ENCODE measurements at places on chromosomes 12 and 14.
A peak's percentile ranks its signal among the peaks of the same experiment; 100 is the strongest.

DNA sequence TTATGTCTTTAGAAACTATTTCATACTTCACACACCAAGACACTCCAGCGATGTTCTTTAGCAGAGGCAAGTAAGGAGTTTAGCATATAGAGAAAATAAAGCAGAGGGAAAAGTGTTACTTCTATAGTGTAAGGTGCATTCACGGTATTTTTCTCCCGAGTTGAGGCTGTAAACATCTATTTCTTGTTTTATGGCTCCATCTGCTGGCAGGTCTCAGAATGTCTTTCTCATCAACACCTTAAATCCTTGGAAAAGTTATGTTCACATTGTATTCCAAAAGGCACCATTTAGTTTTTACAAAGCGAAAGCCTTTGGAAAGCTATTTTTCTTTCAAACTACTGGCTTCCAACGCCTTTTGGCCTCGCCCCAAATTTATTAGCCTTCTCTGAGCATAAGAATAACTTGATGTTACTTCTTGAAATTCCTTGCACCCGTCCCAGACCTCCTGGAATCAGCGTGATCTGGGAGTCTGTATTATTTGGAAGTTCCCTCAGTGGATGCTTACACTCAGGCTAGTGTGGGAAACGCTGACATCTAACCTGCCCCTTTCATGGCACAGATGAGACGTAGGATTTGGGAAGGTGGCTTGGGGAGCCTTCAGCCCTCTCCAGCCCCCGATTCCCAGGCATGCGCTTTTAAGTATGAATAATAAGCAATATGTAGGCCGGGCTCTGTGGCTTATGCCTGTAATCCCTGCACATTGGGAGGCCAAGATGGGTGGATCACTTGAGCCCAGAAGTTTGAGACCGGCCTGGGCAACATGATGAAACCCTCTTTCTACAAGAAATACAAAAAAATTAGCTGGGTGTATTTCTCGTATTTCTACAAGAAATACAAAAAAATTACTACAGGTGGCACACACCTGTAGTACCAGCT lies 1.9 kb upstream of the PIWIL1 start:
- DNase-seq = peak; percentile 65

- DNase-seq = no peak
Measured at GRCh38 chr14:77790566-77791224, 9.2 kb upstream of the ADCK1 start.

DNA sequence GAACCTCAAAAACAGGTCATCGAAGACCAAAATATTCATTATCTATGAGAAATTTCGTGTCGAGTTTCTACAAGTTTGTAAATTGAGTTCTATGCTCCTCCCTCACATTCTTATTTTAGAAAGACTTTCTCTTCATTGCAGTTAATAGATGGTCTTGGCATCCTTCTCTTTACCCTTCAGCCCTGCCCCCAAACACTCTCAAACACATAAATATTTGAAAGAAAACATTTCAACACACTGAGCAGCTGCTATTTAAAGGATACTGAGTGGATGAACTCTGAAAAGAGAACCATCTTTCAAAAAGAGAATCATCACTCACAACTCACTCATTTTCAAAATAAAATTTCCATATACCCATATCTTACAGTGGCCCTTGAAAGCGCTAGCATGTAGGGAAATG lies 67.1 kb downstream of the NUAK1 start:
- no peak for DNase-seq

DNA sequence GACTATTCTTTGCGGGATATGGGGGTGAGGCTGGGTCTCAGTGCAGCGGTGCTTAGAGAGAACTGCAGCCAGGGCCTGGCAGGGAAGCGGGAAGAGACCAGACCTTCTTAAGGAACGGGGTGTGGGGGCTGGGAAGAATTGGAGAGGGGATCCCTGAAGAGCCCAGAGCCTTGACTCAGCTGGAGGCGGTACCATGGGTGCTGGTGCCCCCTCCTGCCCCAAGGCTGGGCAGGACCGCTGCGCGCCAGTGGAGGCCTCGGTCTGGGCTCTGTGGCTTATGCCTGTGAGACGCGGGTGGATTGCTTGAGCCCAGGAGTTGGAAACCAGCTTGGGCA lies 1.3 kb upstream of the RNU7-1 start:
- no peak for DNase-seq

DNA sequence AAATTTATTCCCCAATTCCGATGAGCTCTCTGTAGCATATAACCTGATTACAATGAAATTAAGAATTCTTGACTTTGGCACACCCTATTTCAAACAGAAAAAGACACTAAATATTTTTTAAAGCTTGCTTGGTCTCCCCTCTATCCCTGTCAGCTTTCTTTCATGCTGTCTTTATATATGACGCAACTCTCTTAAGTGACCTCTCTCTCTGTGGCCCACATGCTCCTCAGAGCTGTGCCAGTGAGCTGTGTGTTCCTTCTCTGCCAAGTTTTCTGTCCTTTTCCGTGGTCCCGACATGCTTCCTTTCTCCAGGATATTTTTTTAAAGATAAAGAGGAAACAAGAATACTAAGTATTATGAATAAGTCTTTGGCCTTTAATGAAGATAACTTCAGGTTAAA lies 484.0 kb downstream of the ETNK1 start:
- no peak for DNase-seq

DNA sequence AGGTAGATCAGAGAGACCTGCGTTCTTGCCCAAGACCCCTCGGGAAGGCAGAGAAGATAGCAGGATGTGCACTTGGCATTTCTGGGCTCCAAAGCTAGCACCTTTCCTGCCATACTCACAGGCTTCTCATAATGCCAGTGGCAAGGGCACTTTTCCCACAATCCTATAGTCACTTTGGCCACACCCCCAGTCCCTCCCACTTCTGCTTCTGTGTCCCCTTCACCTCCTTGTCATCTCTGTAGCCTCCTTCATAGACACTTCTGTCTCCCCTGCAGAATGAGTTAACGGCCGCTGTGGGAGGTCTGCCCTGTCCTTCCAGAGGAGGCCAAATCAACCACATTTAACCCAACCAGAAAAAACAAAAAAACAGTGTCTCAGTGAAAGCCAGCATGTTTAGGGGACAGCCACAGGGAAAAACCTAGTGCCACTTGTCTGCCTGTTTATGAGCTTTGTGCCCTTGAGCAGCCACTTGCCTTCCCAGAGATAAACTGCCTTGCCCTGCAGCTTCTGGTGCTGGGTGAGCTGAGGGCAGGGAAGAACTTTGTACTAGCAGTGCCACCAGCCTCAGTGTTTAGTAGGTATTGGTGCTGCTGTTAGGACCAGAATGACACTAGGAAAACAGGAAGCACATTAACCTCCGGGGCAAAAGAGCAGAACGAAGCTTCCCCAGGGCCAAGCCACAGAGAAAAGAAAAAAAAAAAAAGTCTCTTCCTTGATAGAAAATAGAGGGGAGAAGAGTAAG lies 193.0 kb upstream of the PWP1 start:
- no peak for DNase-seq

DNA sequence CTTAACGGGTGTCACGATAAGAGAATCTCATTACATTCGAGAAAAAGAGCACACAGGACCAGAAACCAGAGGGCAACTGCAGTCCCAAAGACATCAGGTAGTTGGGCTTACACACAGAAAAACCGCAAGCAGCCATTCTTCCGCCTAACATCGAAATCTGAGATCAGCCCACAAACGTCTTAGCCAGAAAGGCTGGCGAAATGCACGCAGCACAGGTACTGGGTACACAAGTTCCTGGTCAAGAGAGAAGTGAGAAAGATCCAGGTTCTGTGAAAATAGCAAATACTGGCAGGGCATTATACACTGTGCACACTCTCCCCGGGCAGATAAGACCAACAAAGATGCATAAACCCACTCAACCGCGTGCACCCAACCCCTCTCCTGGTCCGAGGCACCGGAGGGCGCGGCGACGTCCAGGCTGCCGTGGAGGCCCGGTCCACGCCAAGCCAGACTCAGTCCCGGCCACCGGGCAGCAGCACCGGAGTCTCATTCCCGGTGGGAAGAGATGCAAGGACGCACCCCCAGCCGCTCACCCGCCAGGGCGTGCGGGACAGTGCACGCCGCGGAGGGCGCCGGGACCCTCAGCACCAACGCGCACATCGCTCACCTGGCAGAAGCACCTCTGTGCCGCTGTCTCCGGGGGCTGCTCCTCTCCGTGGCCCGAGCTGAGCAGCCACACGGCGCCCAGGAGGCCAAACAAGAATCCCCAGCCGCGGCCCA lies 437 bp downstream of the ERO1A start:
- peak; percentile 29 for DNase-seq

DNA sequence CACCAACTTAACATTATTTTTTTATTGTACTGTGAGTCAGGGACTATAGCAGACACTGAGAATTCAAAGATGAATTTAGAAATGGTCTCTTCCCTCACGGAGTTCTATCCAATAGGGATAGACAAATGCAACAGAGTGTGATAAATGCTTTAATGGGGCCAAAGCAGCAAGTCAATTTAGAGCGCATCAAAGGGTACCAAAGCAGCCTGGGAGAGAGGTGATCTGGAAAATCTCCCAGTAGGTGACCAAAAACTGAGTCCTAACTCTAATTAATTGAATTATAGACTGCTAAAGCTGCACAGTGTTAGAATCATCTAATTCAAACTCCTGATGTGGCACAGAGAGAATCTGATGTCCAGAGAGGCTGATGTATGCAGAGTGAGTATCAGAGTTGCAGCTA lies 2.6 kb downstream of the LIN7A start:
- no peak for DNase-seq

DNA sequence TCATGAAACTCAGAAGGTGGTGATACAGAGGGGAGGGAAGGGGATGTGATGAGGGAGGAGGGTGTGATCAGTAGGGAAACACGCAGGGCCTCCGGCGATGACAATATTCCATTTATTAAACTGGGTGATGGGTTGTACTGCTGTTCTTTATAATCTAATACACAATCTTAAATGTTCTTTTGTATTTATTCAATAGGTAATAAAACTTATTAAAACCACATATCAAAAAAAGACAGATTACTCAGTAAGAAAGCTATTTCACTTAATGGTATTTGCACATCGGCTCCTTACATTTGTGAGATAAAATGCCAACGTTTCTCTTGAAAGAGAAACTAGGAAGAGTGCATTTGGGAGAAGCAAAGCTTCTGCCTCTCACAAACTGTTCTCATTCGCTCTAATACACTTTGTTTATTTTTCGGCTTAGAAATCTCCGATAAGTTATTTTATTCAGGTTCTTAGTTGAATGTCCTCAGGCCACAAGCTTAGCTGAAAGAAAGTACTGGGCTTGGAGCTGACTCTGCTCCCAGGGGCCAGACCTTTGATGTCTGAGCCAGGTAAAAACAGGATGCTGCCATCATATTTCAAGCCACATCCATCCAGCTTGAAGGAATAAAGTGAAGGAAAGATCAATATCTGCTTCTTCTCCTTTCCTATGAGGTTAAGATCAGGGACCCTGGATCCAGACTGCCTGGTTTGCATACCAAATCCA lies 17.5 kb downstream of the STON2 start:
- no peak for DNase-seq

- no peak for DNase-seq
Measured at GRCh38 chr14:73457924-73458182, 493 bp downstream of the NUMB start.

- DNase-seq = no peak
Measured at GRCh38 chr14:54814076-54814475, 88.5 kb downstream of the GCH1 start.

GRCh38 chr14:101202627-101203404 lies 299.3 kb upstream of the RTL1 start:
- no peak for DNase-seq

DNA sequence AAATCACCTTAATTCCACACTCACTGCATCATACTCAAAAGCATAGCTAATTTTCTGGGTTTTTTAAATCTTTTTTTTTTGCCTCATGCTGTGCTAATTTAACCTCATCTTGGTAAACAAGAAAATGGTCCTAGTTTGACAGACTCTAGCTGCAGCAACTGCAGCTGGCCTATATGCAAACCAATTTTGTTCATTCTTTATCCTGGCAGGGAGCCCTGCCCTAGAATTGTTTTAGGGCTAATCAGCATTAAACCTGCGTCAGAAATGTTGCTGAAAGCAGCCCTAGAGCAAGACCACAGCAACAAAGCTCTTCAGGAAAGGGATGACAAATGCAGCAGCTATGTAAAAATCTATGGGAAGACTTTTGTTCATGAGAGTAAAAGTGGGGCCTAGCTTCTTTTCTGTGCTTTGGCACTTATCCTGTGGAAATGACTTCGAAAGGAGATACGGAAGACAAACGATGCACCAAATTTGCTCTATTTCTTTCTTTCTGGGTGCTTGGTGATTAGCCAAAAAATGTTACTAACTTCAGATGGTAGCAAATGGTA lies 72.2 kb downstream of the DENND5B start:
- DNase-seq = peak; percentile 29

DNA sequence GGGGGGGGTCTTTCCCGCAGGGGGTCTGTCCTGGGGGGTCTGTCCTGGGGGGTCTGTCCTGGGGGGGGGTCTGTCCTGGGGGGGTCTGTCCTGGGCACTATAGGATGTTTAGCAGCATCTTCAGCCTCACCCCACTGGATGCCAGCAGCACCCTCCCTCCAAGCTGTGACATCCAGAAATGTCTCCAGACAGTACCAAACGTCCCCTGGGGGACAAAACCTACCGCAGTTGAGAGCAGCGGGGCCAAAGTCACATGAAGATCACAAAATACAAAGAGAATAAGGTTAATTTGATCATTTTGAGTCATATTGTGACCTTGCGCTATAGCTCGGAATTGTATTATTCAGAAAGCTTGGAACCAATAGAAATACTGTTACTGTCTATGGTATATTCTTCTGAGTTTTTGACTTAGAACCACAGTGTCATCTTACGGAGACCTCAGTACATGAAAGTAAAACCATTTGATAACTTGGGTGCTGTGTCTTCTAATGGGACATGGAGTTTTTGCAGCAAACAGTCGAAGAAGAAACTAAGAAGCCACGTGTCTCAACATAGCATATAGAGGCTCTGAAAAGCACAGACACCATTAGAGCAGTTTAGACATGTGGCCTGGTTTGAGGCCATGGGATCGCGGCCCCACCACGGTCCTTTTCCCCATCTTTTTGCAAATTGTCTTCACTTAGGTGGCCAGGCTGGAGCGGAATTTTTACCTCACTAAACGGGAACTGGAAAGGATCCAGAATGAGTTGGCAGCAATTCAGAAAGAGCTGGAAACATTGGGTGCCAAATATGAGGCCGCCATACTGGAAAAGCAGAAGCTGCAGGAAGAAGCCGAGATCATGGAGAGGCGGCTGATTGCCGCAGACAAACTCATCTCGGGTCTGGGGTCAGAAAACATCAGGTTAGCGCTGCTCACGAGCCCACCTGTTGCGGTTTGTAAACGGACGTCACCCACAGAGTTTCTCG lies 59.9 kb downstream of the CCDC92 start:
- no peak for DNase-seq

DNA sequence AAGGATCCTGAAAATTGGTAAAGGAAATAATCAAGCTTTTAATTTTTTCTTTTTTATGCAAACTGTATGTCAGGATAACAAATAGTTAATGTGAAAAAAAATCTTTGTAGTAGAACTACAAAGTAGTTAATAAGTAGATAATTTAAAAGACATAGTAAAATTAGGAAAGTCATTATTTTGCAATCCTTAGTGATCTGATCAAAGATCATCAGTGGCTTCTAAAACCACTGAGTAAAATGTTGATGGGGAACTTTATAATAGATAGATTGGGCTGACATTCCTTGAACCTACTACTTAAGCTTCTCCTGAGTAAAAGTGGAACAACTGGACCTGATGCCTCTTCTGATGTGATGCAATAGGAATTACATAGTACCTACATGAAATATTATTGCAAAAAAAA lies 119.0 kb upstream of the TMTC2 start:
- DNase-seq = no peak

GRCh38 chr12:12958886-12959285 lies 6.9 kb upstream of the GPRC5D start:
- no peak for DNase-seq
